Anterior cingulate cortex (tissue), 58 donors: ENCODE measurements at places on chromosomes 13 and 19.

- DNase-seq: no peak
These were observed 5.6 kb downstream of the RASL11A start for GRCh38 chr13:27276188-27276587.

DNA sequence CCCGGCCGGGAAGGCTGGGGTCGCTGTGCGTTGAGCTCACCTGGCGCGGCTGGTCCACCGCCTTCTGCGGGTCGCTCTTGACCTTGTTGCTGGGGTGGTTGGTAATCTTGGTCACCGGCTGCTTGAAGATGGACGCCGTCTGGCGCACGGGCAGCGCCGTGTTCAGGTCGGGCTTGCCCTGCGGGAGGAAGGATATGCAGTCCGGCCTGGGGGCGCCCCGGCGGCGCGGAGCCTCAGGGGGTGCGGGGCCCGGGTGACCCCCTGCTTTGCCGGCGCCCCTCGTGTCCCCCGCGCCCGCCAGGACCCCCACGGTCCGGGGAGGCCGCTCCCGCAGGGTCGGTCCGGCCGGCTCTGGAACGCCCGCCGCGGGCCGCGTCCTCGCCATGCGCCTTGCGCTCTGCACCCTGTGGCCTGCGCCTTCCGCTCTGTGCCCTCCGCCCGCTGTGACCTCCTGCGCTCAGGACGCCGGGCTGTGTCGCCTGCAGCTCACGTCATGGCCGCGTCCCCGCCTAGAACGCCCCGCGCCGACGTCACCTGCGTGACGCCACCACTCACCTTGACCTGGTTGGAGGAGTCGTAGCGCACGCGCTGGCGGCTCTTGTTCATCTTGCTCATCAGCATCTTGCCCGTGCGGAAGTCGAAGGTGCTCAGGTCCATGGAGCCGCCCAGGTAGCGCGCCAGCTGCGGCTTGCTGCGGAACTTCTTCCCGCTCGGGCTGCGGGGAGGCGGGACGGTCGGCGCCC is 8.0 kb downstream of the MBD3 start:
- no peak for DNase-seq

DNA sequence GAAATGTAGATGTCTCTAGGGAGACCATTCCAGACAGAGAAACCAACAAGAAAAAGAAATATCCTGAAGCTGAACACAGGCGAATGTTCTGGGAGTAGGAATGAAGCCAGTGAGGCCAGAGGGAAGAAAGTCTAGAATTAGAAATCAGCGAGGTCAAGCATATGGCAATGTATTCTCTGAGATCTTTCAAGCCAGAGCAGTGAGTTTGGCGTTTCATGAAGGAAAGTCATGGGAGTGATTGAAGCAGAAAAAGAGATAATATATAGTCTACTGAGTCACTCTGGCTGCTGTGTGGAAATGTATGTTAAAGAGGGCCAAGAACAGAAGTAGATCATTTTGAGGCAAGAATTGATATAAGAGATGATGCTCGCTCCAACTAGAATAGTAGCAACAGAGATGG is 576.0 kb downstream of the PCDH17 start:
- no peak for DNase-seq

GRCh38 chr13:40158218-40158617 is 502.8 kb downstream of the COG6 start:
- DNase-seq: no peak

DNA sequence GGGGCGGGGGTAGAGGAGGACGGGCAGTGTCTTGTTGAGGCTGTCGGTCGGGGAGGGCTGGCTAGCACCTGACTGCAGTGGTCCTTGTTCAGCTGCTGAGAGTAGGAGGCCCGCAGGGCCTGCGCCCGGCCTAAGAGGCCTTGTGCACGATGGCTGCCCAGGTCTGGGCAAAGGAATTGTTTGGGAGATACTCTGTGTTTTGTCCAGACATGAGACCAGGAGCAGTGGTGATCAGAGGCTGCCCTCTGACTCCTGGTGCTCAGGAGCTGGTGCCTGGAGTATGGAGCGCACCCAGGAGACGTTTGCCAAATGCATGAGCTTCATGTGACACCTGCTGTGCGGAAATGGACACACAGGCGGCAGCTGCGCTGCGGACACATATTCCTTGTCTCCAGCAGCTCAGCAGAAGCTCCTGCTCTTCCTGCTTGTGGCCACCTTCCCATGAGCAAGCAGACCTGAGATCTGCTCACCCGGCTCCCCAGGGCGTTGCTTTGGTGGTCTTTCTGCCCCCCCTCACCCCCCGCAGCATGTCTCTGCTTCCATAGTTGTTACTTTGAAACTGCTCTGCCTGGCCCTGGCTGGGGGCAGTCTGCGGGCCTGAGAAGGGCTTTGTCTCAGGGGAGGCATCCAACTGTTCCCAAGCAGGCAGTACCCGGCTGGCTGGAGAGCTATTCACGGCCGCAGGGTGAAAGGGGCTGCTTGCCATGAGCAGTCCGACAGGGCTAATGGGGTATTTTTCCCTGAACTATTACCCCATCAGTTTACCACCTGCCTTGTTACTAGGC is 163.9 kb downstream of the TEX29 start:
- no peak for DNase-seq

GRCh38 chr13:28586439-28587173 is 72.3 kb upstream of the POMP start:
- no peak for DNase-seq

DNA sequence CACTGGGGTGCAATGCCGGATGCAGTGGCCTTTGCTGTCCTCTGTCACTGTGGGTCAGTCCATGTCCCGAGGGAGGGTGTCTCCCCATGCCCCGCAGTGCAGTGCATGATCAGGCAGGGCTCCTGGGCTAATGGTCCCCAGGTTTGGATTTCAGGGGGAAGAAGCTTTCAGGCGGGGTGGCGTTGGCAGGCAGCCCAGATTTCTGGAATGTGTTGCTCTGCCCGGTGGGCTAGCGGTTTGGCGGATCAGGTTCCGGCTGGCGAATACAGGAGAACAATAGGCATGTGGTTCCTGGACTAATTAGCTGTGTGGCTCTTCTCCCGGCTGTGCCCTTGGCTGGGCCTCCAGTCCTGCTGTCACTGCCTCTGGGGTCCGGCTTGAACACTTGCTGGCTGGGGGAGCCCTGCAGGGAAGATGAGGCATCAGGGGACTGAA is 141.3 kb downstream of the FGF9 start:
- DNase-seq: no peak

GRCh38 chr13:21043898-21044297 is 17.5 kb downstream of the LATS2 start:
- no peak for DNase-seq

- no peak for DNase-seq
These were observed 65.6 kb downstream of the UFM1 start for GRCh38 chr13:38415233-38415632.
